Type B pancreatic cell (in vitro differentiated cells): ENCODE measurements at places on chromosomes 2 and 18.

- DNase-seq, result no peak
- peaks cover 3% of the 10 kb centered on the region for H3K4me1 ChIP-seq
- H3K4me3 ChIP-seq, result no peak overlapping the region
- no peak overlapping the region for H3K27ac ChIP-seq
Measured at GRCh38 chr18:23243178-23243577, 107.9 kb downstream of the CABLES1 start.

GRCh38 chr2:235383272-235383843, 110.5 kb upstream of the AGAP1 start:
- no peak overlapping the region for H3K27ac ChIP-seq
- H3K36me3 ChIP-seq, result no peaks in the 10 kb centered on the region
- no peak for DNase-seq
- no peaks in the 10 kb centered on the region for H3K4me1 ChIP-seq
- no peaks in the 10 kb centered on the region for H3K27me3 ChIP-seq

GRCh38 chr2:235143789-235144188, 192.0 kb downstream of the SH3BP4 start:
- DNase-seq, result peak; percentile 20
- no peak overlapping the region for H3K4me3 ChIP-seq
- peaks cover 8% of the 10 kb centered on the region for H3K27me3 ChIP-seq
- no peaks in the 10 kb centered on the region for H3K36me3 ChIP-seq
- H3K4me1 ChIP-seq, result no peaks in the 10 kb centered on the region

GRCh38 chr2:241126201-241126611, 23.1 kb downstream of the PASK start:
- no peak overlapping the region for H3K27ac ChIP-seq
- H3K27me3 ChIP-seq, result no peaks in the 10 kb centered on the region
- no peak for DNase-seq

GRCh38 chr2:147715807-147716206, 129.0 kb upstream of the ACVR2A start:
- no peak overlapping the region for H3K4me3 ChIP-seq
- H3K27me3 ChIP-seq, result peaks cover 7% of the 10 kb centered on the region
- no peaks in the 10 kb centered on the region for H3K36me3 ChIP-seq
- H3K27ac ChIP-seq, result no peak overlapping the region

DNA sequence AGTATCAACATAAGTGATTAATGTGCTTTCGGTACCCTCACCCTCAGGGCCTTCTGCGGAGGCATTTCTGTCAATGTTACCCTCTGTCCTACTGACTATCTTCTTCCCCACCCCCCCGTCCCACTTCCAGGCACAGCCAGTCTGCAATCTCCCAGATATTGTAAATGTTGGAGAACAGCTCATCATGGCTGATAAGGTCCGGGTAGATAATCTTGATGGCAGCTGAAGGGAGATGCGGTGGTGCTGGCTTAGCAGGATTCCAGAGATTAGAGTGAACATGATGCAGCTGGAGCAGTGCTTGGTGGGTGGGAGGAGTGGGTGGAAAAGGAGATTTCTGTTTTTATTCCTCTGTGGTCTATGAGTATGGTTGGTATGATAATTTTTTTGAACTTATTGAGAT, 15.5 kb downstream of the GTF2A1L start:
- no peak overlapping the region for H3K27ac ChIP-seq
- no peak for DNase-seq
- H3K36me3 ChIP-seq, result no peaks in the 10 kb centered on the region
- no peaks in the 10 kb centered on the region for H3K27me3 ChIP-seq

GRCh38 chr2:217836901-217837491, 165.8 kb downstream of the TNS1 start:
- H3K36me3 ChIP-seq, result peaks cover 14% of the 10 kb centered on the region
- peak overlapping the region; percentile 83 for H3K27ac ChIP-seq
- peaks cover 30% of the 10 kb centered on the region for H3K4me1 ChIP-seq
- DNase-seq, result no peak
- H3K27me3 ChIP-seq, result no peaks in the 10 kb centered on the region

DNA sequence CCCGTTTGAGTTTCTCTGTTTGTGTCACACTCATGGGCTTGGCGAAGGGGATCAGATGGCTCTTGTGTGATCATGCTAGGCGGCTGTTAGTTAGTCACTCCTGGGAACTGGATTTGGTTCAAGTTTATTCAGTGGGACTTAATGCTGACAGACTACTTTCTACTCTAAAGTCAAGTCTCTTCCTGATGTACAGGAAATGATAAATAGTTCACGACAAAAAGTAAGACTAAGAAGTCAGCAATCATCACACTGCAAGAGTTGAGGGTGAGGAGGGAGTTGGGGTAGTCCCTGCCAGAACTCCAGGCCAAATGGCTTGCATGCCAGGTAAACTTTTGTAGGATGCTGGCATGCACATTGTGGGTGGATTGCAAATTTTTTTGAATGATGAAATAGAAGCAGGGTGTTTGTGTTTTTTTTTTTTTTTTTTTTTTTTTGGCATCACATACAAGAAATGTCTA, 25.1 kb upstream of the CCL20 start:
- H3K36me3 ChIP-seq, result no peaks in the 10 kb centered on the region
- H3K4me1 ChIP-seq, result no peaks in the 10 kb centered on the region
- no peak overlapping the region for H3K27ac ChIP-seq
- DNase-seq, result no peak

DNA sequence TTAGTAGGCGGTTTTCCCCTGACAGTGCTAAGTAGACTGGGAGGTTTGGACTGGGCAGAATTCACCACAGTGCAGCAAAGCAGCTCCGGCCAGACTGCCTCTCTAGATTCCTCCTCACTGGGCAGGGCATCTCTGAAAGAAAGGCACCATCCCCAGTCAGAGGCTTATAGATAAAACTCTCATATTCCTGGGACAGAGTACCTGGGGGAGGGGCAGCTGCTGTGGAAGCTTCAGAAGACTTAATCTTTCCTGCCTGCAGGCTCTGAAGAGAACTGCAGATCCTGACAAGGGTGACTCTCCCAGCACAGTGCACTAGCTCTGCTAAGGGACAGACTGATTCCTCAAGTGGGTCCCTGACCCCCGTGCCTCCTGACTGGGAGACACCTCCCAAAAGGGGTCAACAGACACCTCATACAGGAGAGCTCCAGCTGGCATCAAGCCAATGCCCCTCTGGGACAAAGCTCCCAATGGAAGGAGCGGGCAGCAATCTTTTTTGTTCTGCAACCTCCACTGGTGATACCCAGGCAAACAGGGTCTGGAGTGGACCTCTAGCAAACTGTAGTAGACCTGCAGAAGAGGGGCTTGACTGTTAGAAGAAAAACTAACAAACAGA, 266.8 kb upstream of the CRIM1 start:
- H3K36me3 ChIP-seq, result no peaks in the 10 kb centered on the region
- no peak for DNase-seq
- H3K27ac ChIP-seq, result no peak overlapping the region
- H3K4me3 ChIP-seq, result no peak overlapping the region

GRCh38 chr18:48575658-48576456, 37.0 kb downstream of the CTIF start:
- no peak overlapping the region for H3K4me3 ChIP-seq
- H3K27ac ChIP-seq, result peak overlapping the region; percentile 55
- no peak for DNase-seq
- H3K27me3 ChIP-seq, result no peaks in the 10 kb centered on the region
- peaks cover 12% of the 10 kb centered on the region for H3K36me3 ChIP-seq
- peaks cover 43% of the 10 kb centered on the region for H3K4me1 ChIP-seq

GRCh38 chr2:31190188-31190587, 27.1 kb downstream of the CAPN14 start:
- no peak overlapping the region for H3K4me3 ChIP-seq
- no peaks in the 10 kb centered on the region for H3K4me1 ChIP-seq
- no peaks in the 10 kb centered on the region for H3K36me3 ChIP-seq
- no peak for DNase-seq
- H3K27ac ChIP-seq, result no peak overlapping the region

- no peaks in the 10 kb centered on the region for H3K27me3 ChIP-seq
- DNase-seq, result no peak
- H3K36me3 ChIP-seq, result no peaks in the 10 kb centered on the region
Measured at GRCh38 chr2:164142755-164143154, 406.9 kb upstream of the FIGN start.

DNA sequence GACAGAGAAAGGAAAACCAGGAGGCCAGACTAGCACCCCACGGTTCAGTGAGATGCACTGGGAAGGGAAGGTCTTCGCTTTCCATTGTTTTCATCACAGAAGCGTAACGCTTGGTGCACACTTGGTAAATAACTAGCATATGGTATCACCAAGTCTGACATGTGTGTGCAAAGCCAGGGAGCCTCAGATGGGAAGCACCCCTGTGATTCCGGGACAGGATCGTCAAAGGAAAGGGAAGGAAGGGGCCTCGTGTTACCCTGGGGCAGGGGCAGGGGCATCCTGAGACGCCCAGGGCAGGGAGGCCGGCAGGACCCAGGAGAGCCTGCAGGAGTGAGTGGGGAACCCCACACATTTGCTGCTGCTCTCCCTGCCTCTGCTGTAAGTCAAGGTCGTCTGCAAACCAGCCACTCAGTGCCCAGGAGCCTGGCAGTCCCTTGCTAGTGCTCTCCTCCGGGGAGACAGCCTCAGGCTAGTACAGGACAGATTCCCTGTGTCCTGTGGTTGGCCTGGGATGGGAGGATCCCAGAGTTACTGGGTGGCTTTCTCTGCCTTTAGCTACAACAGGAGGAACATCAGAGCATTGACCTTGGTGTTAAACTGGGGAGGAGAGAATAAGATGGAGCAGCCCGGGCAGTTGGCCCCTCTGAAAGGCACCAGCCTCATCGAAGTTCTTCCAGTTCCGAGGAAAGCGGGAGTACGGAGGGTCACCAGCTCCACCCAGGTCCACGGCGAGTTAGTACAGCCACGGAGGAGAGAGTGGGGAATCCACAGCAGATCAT, 192.5 kb downstream of the NDUFA10 start:
- no peak overlapping the region for H3K4me3 ChIP-seq
- no peaks in the 10 kb centered on the region for H3K36me3 ChIP-seq
- H3K27me3 ChIP-seq, result peaks cover 6% of the 10 kb centered on the region
- no peak overlapping the region for H3K27ac ChIP-seq

- no peaks in the 10 kb centered on the region for H3K36me3 ChIP-seq
- no peak overlapping the region for H3K27ac ChIP-seq
Measured at GRCh38 chr2:12081481-12082210, 335.2 kb downstream of the LPIN1 start.

- H3K36me3 ChIP-seq, result no peaks in the 10 kb centered on the region
- H3K27ac ChIP-seq, result peak overlapping the region; percentile 85
- peak overlapping the region; percentile 73 for H3K4me3 ChIP-seq
Measured at GRCh38 chr2:98280376-98281102, 65.7 kb upstream of the CNGA3 start.

DNA sequence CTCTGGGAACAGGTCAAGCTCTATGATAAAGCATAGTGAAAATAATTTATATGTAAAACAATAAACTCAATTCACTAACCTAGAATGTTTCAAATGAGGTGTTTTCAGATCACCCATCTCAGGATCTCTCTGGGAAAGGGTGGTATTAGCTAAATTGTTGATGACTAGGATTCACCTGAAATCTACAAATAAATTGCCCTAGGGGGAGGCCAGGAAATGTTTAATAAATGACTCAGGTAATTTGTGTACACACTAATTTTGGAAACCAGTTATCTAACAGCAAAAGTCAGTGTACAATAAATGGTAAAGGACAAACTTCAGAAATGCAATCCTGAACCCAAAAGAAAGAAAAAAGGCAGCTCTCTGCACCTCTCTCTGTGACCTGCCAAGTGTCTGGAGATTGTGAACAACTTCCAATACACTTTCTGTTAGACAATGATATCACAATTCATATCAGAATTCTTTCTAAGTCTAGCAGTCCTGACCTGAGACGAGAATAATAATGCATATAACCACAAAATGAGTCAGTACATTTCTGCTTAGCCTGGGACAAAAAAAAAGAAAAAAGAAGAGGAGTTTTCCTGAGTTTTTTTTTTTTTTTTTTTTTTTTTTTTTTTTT, 760.0 kb downstream of the EPHA4 start:
- no peaks in the 10 kb centered on the region for H3K36me3 ChIP-seq
- DNase-seq, result no peak
- no peak overlapping the region for H3K27ac ChIP-seq
- no peaks in the 10 kb centered on the region for H3K27me3 ChIP-seq

GRCh38 chr2:178258916-178259315, 64.6 kb downstream of the OSBPL6 start:
- no peak for DNase-seq
- no peaks in the 10 kb centered on the region for H3K36me3 ChIP-seq
- H3K4me1 ChIP-seq, result peaks cover 14% of the 10 kb centered on the region
- no peaks in the 10 kb centered on the region for H3K27me3 ChIP-seq
- H3K27ac ChIP-seq, result no peak overlapping the region

- no peaks in the 10 kb centered on the region for H3K27me3 ChIP-seq
- peaks cover 6% of the 10 kb centered on the region for H3K4me1 ChIP-seq
- H3K4me3 ChIP-seq, result no peak overlapping the region
- DNase-seq, result peak; percentile 74
- peak overlapping the region; percentile 26 for H3K27ac ChIP-seq
Measured at GRCh38 chr2:134245340-134245984, 8.4 kb upstream of the MGAT5 start.

DNA sequence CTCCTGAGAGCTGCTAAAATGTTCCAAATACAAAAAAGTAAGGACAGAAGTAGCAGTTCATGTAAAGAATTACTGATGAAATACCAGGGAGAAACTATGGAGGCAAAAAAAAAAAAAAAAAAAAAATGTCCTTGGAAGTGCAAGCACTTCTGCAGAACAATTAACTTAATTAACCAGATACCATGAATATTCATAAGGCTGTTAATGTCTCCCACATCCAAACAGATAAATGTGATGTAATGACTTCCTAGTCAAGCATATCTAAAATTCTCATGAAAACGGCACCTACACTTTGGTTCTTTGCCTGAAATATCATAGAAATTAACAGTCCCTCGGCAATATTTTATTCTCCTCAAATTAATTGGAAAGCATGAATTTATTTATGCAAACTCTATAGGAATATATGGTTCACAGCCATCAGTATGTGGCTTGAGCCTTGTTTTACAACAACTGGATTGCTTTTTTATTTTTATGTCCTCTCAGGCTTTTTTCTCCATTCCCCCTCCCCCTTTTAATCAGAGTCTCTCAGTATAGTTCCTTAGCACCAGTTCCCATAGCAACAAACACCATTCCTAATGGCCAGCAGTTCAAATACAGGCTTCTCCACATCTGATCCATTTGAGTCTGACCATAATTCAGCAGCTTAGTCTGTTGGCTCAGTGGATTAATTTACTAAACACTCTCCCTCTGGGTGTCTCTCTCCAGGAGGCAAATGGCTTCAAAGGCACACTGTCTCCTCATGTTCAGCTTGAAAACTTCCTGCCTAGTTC, 97.1 kb downstream of the ITGA4 start:
- DNase-seq, result no peak
- H3K4me3 ChIP-seq, result no peak overlapping the region
- H3K27ac ChIP-seq, result no peak overlapping the region
- H3K36me3 ChIP-seq, result no peaks in the 10 kb centered on the region
- H3K27me3 ChIP-seq, result no peaks in the 10 kb centered on the region

DNA sequence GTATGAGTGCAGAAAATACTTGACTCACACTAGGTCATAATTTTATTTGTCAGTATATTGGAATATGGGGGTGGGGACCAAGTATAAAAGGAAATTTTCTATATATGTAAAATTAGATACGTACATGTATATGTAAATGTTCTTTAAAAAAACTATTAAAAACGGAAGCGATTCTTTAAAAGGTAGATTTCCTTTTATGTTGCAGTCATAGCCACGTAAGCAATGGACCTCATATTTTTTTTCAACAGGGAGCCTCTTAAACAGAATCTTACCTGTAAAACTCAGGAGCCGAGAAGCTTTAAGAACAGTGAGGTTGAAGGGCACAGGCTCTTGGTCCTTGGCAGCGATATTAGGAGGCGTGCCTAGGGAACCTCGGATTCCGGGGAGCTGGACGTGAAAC, 3.3 kb downstream of the RHBDD1 start:
- H3K4me1 ChIP-seq, result peaks cover 28% of the 10 kb centered on the region
- no peak overlapping the region for H3K4me3 ChIP-seq
- H3K27ac ChIP-seq, result no peak overlapping the region
- no peak for DNase-seq
- no peaks in the 10 kb centered on the region for H3K27me3 ChIP-seq

- H3K27ac ChIP-seq, result no peak overlapping the region
- DNase-seq, result no peak
- H3K4me3 ChIP-seq, result no peak overlapping the region
- H3K36me3 ChIP-seq, result no peaks in the 10 kb centered on the region
Measured at GRCh38 chr2:79994965-79995364, 309.6 kb downstream of the LRRTM1 start.
